Sigmoid colon (tissue), 7 donors: ENCODE measurements at places on chromosomes 3 and 15. TPM values are rescaled to one million over a fixed set of nuclear protein-coding genes. Genes with fewer than 3 reads are reported as not detected.

MYO9A gene
- 57.1 TPM for total RNA-seq

GRCh38 chr3:73508330-73508954, 116.3 kb downstream of the PDZRN3 start:
- DNase-seq = no peak

LINGO1 gene
- 0.71 TPM for total RNA-seq

SPINT1 gene
- total RNA-seq = 3.8 TPM

- DNase-seq = no peak
These were observed 227.8 kb downstream of the UBE2E2 start for GRCh38 chr3:23430781-23431398.

GRCh38 chr15:81118361-81118760, 15.7 kb upstream of the CFAP161 start:
- no peak for DNase-seq

DNA sequence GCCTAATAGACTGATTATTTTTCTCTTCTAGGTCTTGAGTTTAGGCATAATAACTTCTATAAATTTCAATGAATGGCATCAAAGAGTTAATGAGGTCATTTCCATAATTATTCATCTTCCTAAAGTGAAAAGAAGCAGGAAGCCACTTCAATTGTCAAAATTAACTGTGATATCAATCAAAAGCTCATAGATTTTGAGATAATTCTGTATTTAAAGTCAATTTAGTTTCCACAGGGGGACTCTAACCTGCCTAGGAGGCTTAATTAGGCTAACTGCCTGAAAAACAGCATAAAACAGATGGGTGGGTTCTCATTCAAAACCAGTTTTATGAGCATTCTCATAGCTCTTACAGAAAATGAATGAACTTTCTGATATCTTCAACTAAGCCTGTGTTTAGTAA, 177.8 kb downstream of the OTOL1 start:
- no peak for DNase-seq

CNTN4 gene
- total RNA-seq = 7.5 TPM

LARP6 gene
- 26.0 TPM for total RNA-seq

GRCh38 chr15:26929588-26929987, 41.4 kb upstream of the GABRG3 start:
- no peak for DNase-seq

DNA sequence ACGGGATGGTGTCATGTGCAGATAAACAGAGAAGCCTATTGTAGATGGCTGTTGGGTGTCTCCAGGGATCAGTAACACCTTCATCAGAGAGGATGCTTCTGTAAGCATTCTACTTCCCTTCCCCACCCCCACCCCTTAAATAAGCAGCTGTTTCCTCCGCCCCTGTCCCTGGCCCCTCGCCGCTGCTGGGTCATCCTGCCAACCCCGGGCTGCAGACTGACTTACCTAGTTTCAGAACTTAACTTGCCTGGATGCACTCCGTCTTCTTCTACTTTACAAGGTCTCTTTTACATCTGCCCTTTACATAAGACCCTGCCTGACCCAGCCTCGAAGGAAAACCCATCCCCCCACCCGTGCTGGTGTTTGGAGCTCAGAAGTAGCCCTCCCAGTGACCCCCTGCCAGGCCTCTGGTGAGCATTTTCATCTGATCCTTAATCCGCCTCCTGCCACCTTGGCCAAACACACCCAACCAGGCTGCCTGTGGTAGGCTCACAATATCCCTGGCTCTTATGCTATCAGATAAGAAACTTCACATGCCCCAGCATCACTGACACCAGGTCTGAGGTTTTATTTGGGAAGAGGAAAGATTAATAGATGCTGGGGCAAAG, 103.0 kb upstream of the HES1 start:
- DNase-seq = no peak

SLC35G2 gene
- total RNA-seq = 3.4 TPM

PLA2G4E gene
- total RNA-seq = not detected

DNA sequence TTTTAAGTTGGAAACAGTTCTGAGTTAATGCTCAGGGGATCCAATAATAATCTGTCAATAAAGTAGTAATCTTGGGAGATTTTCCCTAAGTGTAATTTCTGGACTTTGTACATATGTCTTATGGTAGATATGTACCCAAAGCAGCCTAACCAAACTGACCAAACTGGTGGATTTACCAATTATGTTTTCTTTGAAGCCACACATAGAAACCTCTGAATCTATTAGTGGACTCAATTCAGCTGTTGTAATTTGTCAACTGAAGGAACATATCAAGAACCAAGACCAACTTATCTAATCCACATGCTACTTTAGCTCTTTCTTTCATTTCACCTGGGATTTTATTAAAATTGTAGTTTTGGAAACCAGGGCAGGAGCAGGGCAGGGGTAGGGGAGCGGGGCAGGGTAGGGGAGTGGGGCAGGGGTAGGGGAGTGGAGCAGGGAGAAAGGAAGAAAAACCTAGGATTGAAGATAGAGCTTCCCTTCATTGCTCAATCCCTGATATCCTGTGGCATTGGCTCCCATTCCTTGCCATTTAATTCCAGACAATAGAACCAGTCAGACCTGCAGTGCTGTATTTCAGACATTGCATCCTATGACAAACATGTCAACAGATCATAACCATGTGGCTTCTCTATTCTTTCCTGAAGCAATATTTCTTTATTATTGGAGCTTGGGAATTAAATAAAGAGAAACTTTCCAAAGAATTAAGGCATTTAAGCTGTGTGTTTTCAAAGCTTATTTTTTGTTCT, 101.8 kb downstream of the NFKBIZ start:
- DNase-seq = no peak

CYP1A2 gene
- total RNA-seq = not detected

SMCO1 gene
- total RNA-seq = not detected

DNA sequence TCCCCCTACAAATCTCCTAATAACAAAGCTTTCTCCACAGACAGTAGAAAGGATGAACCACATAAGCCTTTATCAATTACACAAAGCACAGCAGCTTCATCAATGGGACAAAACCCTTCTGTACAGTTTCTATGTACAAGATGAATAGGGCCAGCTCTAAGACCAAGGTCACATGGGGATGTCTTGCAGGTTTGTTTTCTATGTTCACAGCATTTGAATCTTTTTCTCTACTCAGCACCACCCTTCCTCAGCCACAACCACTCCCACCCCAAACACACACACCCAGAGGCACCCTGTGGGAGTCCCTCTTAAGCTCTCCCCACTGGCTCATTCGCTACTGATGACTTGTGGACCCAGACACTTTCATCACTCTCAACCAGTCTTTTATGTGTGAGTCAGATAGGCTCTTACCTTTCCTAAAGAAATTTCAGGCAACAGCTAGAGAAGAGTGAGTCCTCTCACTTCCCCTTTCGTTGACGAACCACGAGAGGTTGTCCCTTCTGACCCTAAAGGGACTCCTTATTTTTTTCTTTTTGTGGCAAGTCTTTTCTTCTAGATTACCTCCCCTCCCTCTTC, 57.9 kb downstream of the ARHGAP31 start:
- DNase-seq = no peak

- DNase-seq = no peak
These were observed 17.9 kb upstream of the POLG start for GRCh38 chr15:89352476-89352875.

VGLL4 gene
- 56.5 TPM for total RNA-seq

TEX9 gene
- total RNA-seq = 10.7 TPM

ABCC5 gene
- total RNA-seq = 18.8 TPM

DNA sequence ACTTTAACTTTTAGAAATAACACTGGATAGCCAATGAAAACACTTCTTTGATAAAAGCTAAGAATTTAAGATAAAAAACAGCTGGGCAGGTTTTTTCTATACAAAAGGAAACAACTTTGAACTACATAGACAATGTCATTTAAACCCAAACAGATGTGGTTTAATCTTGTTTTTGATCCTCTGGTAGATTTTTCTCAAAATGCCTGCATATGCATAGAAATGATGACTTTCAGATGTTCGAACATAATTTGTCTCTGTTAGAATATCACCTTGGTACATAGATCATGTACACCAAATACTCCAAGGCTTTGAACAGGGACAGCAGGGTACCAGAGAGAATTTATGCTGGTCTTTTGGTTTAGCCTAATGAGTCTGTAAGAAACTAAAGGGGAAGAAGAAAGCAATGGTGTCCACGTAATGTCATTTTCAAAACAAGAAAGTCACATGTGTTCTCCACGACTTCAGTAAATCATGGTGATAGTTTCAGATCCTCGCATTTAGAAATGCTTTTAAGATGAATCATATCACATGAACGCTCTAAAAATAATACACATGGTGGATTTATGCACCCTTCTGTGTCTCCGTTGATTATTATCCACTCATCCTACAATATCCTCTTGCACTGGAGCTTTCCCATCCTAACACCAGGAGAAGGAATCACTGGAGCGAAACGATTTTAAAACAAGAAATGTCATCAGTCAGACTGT, 160.1 kb upstream of the PDZRN3 start:
- no peak for DNase-seq

SCG5 gene
- total RNA-seq = 2.2 TPM

GRCh38 chr15:43277901-43278300, 11.2 kb upstream of the TGM5 start:
- DNase-seq = no peak

RAD51 gene
- not detected for total RNA-seq

DNA sequence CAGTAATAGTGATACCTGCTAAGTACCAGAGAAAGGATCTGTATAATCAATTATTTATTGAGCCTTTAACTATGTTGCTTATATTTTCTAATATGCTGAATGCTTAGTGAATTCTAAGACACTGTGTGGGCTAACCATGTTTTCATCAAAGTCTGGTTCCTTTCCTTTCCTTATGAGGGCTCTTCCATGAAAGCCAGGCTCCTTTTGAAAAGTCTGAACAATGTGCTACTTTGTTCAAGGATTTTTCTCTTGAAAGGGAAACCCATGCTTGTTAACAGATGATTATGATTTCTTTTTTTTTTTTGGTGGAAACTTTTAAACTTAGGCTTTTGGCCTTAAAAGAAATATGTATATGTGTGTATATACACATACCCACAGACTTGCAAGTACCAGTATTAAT, 17.0 kb downstream of the YEATS2 start:
- DNase-seq = no peak

- DNase-seq = no peak
These were observed 869 bp upstream of the TSC22D2 start for GRCh38 chr3:150407051-150407807.

- DNase-seq = no peak
These were observed 711.3 kb downstream of the ROBO1 start for GRCh38 chr3:79056498-79056897.

C2CD4B gene
- 1.8 TPM for total RNA-seq

DNA sequence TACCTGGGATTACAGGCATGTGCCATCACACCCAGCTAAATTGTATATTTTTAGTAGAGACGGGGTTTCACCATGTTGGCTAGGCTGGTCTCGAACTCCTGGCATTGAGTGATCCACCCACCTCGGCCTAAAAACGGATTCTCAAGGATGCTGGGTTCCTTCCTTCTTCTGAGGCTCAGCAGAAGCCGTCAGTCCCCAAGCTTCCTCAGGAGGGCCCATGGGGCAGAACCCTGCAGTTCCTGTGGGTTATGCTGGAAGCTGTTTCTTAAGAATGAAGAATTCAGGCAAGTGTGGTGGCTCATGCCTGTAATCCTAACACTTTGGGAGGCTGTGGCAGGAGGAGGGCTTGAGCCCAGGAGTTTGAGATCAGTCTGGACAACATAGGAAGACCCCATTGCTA, 29.0 kb upstream of the ZNF710 start:
- no peak for DNase-seq

NDN gene
- 96.2 TPM for total RNA-seq

RASGRF1 gene
- 0.14 TPM for total RNA-seq

ECE2 gene
- 0.49 TPM for total RNA-seq

TMOD2 gene
- 26.0 TPM for total RNA-seq

DNA sequence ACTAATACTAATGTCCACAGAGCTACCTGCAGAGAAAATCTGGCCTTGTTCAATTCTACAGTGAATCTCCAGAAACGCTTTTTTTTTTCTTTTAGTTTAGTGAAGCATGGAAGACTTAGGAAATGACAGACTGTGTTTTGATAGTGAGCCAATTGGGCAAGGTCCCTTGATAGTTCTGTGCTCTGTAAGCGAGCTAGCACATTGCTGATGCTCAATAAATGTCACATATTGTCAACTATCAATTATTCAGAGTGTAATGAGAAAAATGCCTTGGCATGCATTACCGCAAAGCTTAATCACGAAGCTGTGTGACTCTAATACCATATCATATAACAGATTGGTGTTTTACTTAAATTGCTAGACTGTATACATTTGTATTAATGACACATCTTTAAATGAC, 5.2 kb upstream of the C3orf85 start:
- DNase-seq = no peak

DNA sequence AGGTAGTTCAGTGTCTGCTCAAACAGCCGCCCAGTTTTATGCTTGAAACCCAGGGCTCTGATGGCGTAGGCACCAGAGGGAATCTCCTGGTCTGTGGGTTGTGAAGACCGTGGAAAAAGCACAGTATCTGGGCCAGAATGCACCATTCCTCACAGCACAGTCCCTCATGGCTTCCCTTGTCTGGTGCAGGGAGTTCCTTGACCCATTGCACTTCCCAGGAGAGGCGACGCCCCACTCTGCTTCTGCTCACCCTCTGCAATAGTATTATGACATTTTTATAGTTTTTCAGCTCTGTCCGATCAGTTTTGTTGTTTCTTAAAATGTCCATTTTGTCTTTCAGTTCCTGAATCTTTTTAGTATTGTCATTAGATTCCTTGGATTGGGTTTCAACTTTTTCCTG, 343.5 kb downstream of the EDEM1 start:
- DNase-seq = no peak

CDC25A gene
- 3.9 TPM for total RNA-seq

- DNase-seq = no peak
These were observed 954 bp downstream of the SV2B start for GRCh38 chr15:91100814-91101607.

GRCh38 chr3:3069723-3070122, 40.5 kb downstream of the IL5RA start:
- DNase-seq = no peak

GRCh38 chr3:174498638-174499037, 360.5 kb upstream of the NAALADL2 start:
- no peak for DNase-seq

CATSPER2 gene
- total RNA-seq = 6.6 TPM

GRCh38 chr3:59608356-59608755, 558.5 kb upstream of the CFAP20DC start:
- no peak for DNase-seq

SLC12A8 gene
- not detected for total RNA-seq

GPR27 gene
- 0.33 TPM for total RNA-seq

GRCh38 chr3:45546716-45547701, 47.5 kb upstream of the LIMD1 start:
- DNase-seq = no peak

- peak; percentile 25 for DNase-seq
These were observed 70.4 kb upstream of the PCSK6 start for GRCh38 chr15:101559952-101560351.

DNA sequence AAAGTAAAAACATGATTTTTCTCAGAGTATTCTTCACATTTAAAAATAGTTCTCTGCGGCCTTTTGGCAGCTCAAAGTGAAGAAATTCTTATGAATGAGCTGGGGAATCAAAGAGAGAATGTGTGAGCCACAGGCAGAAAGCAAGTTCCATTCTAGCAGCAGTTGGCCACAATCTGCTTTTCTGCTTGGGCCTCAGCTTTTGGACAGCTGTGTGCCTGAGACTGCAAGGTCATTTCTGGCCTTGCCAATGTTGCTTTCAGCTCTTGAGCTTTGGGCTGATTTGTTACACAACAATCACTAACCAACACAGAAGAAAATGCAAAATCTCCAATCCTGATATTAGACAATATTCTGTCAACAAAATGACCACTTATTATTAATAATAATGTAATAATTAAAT, 14.4 kb upstream of the TM4SF4 start:
- DNase-seq = no peak

- no peak for DNase-seq
These were observed 582.8 kb downstream of the PDCD6IP start for GRCh38 chr3:34381243-34381642.

GRCh38 chr3:124362455-124362854, 367.8 kb upstream of the UMPS start:
- DNase-seq = no peak
